ENCODE measurements at places on chromosomes 4 and X.

- no peak for DNase-seq
These were observed 185.9 kb downstream of the STK32B start for GRCh38 chr4:5237086-5237660.

- no peak for DNase-seq
These were observed 29.2 kb downstream of the MSN start for GRCh38 chrX:65696613-65697012.

GRCh38 chr4:141169391-141169790 is 36.1 kb upstream of the RNF150 start:
- DNase-seq, result no peak

GRCh38 chr4:41994461-41994985 is 4.2 kb downstream of the SLC30A9 start:
- no peak for DNase-seq

- DNase-seq, result no peak
These were observed 330.9 kb downstream of the DCHS2 start for GRCh38 chr4:154160519-154161301.

DNA sequence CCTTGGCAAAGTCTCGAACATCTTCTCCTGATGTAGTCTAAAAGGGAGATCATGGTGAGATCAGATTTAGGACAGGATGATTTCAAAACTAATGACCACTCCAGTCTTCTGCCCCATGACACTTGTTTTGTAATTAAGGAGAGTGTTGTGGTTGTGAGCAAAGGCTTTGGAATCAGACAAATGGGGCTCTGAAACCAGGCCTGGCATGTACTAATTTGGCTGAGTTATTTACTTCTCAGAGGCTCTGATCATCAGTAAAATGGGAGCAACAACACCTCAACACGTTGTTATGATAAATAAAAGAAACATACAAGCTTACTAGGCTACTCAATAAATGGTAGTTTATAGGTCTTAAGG is 106.9 kb upstream of the FTHL17 start:
- no peak for DNase-seq

GRCh38 chr4:42152507-42153504 is at the start of gene BEND4:
BEND4 (minus strand) TSS chr4:42152655; CDS start chr4:42152143, 512 bp downstream.
- DNase-seq, result no peak

DNA sequence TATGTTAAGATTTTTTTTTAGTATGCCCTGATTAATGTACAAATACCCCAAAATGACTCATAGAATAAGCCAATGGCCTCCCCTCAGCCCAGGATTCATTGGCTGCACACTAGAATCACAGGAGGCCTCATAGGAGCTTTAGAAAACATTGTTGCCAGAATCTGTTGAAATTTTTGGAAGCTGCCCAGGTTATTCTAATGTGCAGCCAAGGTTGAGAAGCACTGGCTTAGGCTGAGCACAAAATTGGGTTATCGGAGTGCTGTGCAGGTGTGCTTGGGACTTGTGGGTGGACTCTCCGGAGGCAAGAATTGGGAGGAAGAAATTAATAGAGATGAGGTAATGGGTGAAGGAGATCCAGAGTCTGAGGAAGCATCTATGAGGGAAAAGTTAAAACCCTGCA is 41.3 kb upstream of the VCX start:
- no peak for DNase-seq

DNA sequence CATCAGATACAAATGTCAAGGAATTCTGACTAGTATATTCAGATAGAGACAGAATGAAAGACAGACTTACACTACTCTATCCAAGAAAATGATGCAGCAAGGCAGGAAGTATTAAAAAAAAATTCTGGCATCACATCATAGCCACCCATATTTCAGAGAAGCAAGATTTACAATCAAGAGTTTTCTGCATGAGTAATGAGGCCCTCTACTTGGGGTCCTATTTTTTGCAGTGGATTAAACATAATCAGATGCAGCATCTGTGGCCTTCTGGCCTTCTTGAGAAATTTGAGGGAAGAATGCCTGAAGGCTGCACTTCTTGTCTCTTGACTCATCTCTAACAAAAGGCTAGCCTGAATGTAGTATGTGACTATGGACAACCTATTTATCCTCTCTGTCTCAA is 48.2 kb upstream of the SLIT2 start:
- no peak for DNase-seq

GRCh38 chr4:94523617-94524016 is 71.9 kb downstream of the PDLIM5 start:
- DNase-seq, result no peak

DNA sequence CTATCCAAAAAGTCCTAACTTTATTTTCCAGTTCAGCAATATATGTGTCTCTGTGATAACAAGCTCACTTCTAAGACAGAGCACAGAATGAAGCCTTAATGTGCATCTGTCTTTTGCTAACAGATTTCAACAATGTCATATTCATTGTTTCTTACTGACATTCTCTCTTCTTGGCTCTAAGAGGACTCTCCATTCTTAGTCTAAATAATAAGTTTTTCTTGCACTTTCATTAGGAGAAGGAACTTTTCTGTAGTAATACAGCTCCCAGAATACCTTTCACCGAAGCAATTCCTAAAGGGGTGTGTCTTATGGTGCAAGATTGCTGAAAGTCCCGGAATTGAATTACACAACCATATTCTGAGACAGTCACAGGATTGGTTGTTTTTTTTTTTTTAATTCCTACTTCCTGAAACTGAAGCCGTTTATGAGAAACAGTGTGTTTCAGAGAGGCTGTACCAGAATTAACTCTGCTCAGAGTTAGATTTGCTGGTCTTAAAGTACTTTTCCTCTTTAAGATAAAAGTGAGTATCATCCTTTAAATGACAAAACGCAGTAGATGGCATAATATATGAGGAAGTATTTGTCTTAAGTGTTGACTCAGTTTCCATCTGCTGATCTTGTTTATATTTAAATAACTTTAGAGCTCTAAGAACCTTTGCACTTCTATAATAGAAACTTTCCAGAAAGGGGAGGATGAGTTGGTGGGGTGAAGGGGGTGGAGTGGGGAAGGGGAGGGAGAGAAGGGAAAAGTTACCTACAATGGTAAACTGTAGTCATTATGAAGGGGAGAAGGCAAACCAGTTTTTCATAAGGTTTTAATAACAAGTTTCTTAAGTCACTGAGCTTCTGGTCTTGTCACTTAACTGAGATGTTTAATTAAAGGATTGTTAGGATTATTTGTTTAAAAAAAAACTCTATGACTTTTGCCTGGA is at the start of gene ALPK1:
ALPK1 (plus strand) TSS at position 421 of the 932 bp plus-strand sequence.
- DNase-seq, result no peak

GRCh38 chrX:132918523-132918922 is 39.9 kb downstream of the HS6ST2 start:
- no peak for DNase-seq

DNA sequence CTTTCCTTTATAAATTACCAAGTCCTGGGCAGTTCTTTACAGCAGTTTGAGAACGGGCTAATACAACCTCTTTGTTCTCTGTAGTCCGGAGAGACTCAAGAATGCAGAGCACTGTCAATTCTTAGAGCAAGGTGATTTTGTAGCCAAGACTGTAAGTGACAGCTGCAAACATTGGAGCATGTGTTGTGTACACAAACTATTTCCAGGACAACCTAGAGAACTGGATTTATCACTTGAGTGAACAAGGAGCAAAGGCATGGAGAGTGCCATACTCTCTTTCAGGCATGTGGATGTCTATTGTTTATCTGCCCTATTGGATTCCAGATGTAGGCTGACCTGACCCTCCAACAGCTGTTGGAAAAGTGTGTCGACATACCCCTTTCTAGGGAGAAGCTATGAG is 153.9 kb downstream of the SPANXN3 start:
- no peak for DNase-seq

DNA sequence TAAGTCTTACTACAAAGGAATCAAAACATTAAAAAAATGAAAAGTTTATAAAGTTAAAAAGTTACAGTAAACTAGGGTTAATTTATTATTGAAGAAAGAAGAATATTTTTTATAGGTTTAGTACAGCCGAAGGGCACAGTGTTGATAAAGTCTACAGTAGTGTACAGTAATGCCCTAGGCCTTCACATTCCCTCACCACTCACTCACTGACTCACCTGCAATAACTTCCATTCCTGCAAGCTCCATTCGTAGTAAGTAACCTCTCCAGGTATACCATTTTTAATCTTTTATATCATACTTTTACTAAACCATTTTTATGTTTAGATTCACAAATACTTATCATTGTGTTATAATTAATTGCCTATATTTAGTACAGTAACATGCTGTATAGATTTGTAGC is 307.5 kb upstream of the FAM241A start:
- DNase-seq, result no peak

- DNase-seq, result no peak
These were observed 26.6 kb upstream of the MAN2B2 start for GRCh38 chr4:6548201-6548881.

GRCh38 chrX:133285341-133285740 is 67.2 kb upstream of the TFDP3 start:
- no peak for DNase-seq

- DNase-seq, result no peak
These were observed 14.3 kb upstream of the IL21 start for GRCh38 chr4:122635205-122635604.

GRCh38 chr4:93243262-93243661 is 585.3 kb upstream of the ATOH1 start:
- DNase-seq, result no peak

DNA sequence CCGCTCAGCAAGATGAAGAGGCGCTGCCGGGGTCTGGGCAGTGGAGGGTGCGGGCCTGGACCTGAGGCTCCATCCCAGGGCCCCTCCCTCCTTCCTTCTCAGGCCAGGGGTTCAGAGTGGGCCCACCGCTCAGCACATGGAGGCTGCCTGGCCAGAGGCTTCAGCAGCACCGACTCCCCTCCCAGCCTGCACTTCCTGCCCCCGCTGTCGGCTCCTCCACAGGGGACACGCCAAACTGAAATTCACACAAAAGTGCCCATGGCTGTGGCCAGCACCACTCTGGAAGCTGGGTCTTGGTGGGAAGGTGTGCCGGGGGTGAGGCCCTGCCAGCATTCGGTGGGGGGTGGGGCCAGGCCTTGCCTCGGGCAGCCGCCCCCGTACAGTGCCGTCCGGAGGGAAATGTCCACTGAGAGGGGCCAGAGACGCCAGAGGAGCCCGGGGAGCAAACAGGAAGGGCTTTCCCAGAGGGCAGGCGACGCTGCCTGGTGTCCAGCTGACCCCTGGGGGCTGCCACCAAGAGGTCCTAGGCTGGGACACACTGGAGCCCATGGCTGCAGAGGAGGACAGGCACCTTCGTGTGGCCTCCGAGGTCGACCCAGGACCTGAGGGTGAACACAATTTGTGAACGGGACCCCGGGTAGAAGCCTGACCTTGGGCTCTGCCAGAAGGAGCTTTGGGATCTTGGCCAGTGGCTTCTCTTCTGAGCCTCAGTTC is 84.6 kb upstream of the AFAP1 start:
- DNase-seq, result no peak
